Fibroblast of skin of back (primary cell): ENCODE measurements at places on chromosomes 6 and 20.

GRCh38 chr6:44701637-44702101, 314.2 kb downstream of the CDC5L start:
- DNase-seq, result peak; percentile 72

- DNase-seq, result no peak
These were observed 23.3 kb downstream of the MTFR2 start for GRCh38 chr6:136226674-136227377.

- DNase-seq, result no peak
These were observed 55.6 kb downstream of the KIAA0408 start for GRCh38 chr6:127403636-127404035.

GRCh38 chr6:1553562-1554083, 56.1 kb upstream of the FOXC1 start:
- DNase-seq, result no peak

GRCh38 chr6:33095681-33096080, 19.9 kb downstream of the HLA-DPB1 start:
- DNase-seq, result no peak

DNA sequence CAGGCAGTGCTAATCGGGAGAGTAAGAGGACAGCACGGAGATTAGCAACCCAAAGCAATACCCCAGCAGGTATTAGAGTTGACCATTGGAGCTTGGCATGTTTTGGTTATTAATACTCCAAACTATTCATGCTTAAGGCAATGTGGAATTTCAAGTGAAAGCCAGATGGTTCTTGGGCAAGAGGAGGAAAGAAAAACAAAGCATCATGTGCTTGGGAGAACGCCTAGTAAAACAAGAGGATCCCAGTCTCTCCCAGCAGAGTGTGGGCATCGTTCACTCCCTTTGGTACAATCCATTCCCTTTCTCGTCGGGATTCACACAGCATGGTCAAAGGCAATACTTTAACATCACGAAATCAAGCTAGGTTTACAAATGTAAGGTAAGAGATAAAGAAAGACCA, 349.8 kb downstream of the PRKN start:
- peak; percentile 75 for DNase-seq

DNA sequence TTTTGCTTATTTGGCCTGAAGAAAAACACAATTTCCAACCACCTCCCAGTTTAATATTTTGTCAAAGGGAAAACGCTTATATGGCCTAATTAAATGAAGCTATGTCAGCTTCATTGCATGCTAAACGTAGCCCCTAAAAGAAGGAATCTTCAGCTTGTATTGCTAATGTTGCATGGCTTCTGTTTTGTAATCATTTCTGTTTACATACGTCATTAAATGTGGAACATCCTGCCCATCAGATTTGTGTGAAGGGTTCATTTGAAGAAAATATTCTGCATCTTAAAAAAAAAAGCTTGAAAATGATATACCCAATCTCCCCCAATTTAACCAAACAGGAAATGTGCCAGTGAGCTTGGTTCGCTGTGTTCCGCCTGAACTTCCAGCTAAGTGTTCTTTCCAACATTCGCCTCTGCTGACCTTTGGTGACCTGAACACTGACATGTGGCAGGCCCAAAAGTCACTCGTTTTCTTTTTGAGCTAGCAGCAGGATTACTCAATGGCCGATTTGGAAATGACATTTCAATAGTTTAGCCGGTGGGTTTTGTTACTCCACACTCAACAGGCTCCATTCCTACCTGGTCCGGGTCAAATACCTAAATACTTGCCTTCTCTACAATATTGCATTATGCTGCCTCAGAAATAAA, 12.7 kb upstream of the SIRT5 start:
- no peak for DNase-seq
